ENCODE measurements at places on chromosomes 4 and X.

- no peak for DNase-seq
Measured at GRCh38 chr4:18155067-18156041, 133.8 kb upstream of the LCORL start.

DNA sequence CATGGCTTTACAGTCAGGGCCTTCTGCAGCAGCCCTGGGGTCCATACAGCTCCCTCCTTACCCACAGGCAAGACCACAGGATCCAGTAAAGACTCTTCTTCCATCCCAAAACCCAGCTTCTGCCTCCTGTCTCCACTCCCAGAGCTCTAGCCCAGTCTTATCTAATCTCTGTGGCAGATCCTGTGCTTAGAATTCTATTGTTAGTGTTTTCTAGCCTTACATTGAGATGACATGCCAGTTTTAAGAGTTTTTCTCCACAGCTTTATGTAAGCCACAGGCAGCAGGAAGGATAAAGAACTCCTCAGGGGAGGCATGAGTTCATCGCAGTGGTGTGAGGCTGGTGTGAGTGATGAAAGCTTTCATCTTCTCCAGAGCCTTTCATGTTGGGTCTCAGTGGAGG is 129.1 kb downstream of the RCHY1 start:
- DNase-seq = no peak

DNA sequence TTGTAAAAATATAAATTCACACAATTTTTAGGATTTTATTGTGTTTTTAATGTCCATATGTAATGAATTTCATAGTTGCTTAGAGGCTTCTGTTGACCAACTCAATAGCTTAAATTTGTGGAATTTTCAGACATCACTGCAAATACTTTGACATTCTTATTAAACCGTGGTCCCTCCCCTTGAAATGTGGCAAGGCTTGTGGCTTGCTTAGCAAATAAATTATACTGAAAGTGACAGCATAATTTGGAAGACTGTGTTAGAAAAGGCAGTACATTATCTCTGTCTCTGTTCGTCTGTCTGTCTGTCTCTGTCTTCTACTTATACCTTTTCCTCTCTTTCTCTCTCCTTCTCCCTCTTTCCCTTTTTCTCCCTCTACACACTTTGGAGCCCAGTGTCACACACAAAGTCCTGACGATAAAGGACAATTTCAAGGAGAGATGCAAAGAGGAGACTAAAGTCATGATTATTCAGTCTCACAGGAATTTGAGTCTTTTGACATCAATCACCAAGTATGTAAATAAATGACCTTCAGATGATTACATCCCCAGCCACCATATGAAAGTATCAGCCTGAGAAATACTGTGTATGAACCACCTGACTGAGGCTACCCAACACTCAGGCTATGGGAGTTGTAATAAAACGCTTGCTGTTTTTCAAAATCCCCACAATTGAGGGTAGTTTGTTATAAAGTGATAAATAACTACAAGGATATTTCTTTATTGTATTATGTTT is 21.0 kb upstream of the UGT2B7 start:
- DNase-seq = no peak

GRCh38 chrX:94600077-94600476 is 926.1 kb downstream of the FAM133A start:
- no peak for DNase-seq

- no peak for DNase-seq
Measured at GRCh38 chrX:78199851-78200250, 60.4 kb upstream of the TAF9B start.

DNA sequence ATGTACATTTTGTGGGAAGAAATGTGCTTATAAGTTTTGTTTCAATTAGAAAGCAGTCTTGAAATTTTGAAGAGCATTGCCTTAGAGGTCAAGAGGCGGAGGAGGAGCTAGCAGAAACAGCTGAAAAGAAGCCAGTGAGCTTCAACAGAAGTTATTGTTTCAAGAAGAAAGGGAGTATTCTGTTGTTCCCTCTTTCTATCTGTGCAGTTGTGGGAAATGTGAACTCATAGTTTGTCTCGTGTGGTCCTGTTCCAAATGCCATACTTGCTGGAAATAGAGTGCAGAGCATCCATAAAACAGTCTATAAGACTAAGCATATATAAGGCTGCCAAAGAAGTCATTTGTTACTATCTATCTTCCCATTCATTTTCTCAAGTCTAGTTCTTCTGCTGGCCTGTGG is 1015.7 kb downstream of the DMD start:
- DNase-seq = no peak

- DNase-seq = no peak
Measured at GRCh38 chr4:177473991-177474390, 31.8 kb upstream of the AGA start.

DNA sequence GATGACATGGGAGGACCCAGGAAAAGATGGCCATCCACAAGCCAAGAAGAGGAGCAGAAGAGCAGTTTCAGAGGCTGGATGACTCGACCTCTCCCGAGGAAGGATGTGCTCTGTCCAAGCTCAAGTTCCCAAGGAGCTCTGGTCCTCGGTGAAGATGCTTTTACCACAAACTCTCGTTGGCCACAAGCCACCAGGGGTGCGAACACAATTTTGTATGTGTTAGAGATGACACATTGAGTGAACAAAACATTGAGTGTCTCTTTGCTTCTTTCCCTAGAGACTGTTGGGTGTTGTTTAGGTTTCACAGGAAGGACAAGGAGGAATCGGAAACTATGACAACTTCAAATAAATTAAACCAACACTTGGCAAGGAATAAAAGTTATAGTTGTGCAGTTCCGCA is 26.3 kb downstream of the FGFBP1 start:
- DNase-seq = no peak

GRCh38 chrX:65196758-65197360 is 220.6 kb upstream of the ZC4H2 start:
- no peak for DNase-seq

GRCh38 chrX:153736071-153736820 is 11.6 kb downstream of the ABCD1 start:
- no peak for DNase-seq

DNA sequence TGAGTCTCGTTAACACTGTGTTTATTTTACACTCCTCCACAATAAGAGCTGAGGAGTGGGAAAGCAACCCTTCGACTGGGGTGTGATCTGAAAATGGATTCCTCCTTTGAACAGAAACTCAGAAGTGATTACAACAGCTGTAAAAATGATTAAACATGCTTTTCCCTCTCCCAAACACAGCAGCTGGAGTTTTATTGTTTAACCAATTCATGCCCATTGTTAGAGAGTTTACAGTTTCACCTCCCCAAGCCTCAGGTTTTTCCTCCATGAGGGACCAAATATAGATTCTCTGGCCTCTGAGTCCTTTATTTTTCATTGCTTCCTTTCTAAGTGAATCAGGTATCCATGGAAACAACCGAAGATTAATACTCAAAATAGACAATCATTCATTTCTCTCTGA is 263.0 kb upstream of the TAPT1 start:
- no peak for DNase-seq

DNA sequence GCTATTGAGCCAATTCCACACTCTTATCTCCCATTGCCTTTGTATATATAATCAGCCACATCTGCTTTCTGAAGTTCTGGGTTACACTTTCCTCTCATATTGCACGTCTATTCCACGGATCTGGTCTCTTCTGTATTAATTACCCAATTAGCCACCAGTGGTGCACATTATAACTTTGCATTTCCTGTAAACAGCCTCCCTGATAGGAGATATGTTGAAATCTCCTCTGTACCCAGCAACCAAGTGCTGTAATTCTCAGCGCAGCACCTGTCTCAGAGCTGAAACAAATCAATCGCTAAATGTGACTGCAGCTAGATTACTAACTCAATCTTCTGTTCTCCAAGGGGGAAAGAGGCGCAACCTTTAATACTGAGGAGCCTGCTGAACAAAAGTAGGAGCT is 326.4 kb downstream of the SLITRK2 start:
- no peak for DNase-seq

DNA sequence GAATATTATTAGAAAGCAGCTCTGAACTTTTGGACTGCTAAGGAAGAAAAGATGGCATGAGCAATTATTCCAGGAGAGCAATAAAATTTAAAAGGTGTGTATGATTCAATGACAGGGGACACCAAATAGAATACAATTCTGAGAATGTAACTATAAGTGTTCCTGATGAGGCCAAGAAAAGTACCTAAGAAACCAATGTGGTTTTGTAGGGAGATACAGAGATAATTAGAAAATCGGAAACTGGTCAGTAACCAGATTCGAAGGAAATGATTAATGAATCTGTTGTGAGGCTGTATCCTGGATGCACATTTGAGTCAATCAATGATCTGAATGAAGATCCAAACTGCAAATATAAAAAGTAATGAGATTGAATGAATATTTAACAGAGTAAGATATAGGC is 6.0 kb downstream of the NOA1 start:
- DNase-seq = no peak

- DNase-seq = no peak
Measured at GRCh38 chr4:15398732-15399131, 29.1 kb upstream of the C1QTNF7 start.

- no peak for DNase-seq
Measured at GRCh38 chr4:179607003-179607402, 2164.8 kb upstream of the AGA start.

GRCh38 chr4:7217474-7218321 is 25.4 kb downstream of the SORCS2 start:
- no peak for DNase-seq

GRCh38 chrX:46618947-46619346 is 45.4 kb downstream of the CHST7 start:
- DNase-seq = no peak

GRCh38 chrX:675955-676295 is 45.3 kb downstream of the SHOX start:
- DNase-seq = no peak

GRCh38 chr4:8295471-8295870 is 25.9 kb downstream of the HTRA3 start:
- DNase-seq = no peak

DNA sequence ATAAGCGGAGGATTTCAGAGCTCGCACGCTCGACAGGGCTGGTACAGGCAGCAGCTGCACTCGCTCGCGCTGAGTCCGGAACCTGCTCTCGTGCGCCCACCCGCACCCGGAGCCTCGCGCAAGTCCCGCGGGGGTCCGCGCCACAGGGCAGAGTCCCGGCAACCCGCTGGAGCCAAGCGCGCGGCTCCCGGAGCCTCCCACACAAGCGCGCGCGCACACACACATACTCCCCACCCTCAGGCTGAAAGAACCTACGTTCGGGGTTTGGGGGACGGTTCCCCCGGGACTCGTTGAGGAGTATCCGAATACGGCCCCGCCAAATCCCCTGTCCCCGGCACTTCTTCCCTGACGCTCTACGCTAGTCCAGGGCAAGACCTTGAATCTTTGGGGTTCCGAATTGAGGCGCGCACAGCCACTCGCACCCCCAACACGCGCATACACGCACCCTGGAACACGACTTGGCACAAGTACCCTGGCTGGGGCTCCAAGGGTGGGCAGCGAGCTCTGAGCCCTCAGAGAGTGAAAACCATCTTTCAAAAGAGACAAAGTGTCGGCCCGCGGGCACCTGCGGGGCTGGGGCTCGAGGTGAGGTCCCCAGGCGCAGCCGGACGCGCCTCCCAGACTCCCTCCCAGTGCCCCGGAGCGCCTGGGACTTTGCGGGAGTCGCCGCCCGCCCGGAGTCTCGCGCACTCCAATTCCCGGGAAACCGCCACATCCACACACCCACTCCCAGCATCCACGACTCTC is 952 bp downstream of the ANOS1 start:
- no peak for DNase-seq

All from stimulated activated effector memory CD8-positive, alpha-beta T cell treated with anti-CD3 and anti-CD28 coated beads, Interleukin-12 subunit alpha, Interleukin-12 subunit beta, amount 100 ng/mL, for 72 hours (primary cell).